ENCODE measurements at places on chromosomes 16 and 17.
A peak's percentile ranks its signal among the peaks of the same experiment; 100 is the strongest.

DNA sequence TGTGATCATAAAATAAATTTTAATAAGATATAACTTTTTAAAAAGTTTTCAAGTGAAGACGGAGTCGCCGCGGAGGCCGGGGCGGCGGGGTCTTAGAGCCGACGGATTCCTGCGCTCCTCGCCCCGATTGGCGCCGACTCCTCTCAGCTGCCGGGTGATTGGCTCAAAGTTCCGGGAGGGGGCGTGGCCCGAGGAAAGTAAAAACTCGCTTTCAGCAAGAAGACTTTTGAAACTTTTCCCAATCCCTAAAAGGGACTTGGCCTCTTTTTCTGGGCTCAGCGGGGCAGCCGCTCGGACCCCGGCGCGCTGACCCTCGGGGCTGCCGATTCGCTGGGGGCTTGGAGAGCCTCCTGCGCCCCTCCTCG is at the start of gene FOXC2:
Gene FOXC2, plus strand, starts transcription at position 229 of the 365 bp plus-strand sequence. CDS start 507 bp downstream, outside the sequence.
- peak; percentile 94 for DNase-seq

- DNase-seq, result no peak
Observed at GRCh38 chr16:84107921-84108320, 8.8 kb downstream of the MBTPS1 start.

DNA sequence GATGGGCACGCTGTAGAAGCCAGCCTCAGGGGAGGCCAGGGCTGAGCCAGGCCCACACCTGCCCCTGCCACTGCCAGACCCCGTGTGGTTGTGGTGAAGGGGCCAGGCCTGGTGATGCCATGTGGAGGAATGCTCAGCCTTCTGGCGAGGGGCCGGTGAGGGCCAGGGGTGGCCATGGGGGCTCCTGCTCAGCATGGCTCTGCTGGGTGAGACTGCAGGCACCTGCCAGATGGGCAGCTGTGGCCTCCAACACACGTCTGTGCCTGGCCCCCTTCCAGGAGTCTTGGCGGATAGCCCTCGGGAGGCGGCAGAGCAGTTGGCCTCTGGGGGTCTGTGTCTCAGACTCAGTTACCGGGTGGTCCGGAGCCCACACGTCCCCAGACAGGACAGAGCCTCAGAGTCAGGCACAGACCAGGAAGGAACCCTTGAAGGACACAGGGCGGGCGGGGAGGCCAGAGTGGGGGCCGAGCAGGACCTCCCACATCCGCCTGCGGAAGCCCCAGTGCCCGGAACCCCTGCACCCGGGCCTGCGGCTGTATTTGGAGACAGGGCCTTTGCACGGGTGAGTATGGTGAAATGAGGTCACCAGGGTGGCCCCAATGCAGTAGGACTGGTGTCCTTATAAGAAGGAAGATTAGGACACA is 22.5 kb upstream of the CHMP6 start:
- peak; percentile 61 for DNase-seq

- no peak for DNase-seq
Observed at GRCh38 chr16:56279132-56279531, 87.8 kb downstream of the GNAO1 start.

GRCh38 chr17:18910881-18911280 is 41.1 kb upstream of the SLC5A10 start:
- DNase-seq, result no peak

DNA sequence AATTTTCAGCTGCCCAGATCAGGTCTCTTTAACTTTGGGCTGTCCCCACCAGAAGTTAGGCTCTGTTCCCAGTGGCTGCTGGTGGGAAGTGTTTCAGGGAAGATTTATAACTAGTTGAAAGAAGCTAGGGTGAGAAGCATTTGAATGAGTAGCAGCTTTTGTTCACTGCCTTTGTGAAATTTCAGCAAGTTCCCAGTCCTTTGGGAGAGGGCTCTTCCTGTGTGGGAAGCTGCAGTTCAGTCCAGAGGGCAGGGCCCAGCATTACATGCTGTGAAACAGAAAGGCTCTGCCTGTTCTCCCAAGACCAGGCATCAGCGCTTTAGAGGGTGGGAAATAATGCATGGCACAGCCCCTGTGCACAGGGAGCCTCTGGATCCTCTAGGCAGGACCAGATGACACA is 17.8 kb downstream of the PROCA1 start:
- no peak for DNase-seq

GRCh38 chr16:57167953-57168352 is 17.9 kb downstream of the PSME3IP1 start:
- no peak for DNase-seq

GRCh38 chr16:3889059-3889458 is 8.5 kb upstream of the CREBBP start:
- no peak for DNase-seq

DNA sequence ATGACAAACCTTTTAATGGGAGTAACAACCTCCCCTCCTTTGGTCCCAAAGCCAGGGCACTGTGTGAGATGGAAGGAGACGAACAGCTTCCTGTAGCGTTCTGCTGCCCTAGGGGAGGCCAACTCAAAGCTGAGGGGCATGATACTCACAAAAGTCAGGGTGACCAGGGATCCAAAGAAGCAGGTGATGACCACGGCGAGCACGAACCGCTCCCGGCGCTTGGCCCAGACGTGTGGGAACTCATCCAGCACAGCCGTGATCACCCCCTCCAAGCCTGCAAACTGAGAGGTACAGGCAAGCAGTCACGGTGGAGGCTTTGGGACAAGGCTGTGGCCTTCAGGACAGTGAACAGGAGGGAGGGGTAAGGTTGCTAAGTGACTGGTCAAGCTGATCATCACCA is 25.1 kb downstream of the SLC6A4 start:
- no peak for DNase-seq

DNA sequence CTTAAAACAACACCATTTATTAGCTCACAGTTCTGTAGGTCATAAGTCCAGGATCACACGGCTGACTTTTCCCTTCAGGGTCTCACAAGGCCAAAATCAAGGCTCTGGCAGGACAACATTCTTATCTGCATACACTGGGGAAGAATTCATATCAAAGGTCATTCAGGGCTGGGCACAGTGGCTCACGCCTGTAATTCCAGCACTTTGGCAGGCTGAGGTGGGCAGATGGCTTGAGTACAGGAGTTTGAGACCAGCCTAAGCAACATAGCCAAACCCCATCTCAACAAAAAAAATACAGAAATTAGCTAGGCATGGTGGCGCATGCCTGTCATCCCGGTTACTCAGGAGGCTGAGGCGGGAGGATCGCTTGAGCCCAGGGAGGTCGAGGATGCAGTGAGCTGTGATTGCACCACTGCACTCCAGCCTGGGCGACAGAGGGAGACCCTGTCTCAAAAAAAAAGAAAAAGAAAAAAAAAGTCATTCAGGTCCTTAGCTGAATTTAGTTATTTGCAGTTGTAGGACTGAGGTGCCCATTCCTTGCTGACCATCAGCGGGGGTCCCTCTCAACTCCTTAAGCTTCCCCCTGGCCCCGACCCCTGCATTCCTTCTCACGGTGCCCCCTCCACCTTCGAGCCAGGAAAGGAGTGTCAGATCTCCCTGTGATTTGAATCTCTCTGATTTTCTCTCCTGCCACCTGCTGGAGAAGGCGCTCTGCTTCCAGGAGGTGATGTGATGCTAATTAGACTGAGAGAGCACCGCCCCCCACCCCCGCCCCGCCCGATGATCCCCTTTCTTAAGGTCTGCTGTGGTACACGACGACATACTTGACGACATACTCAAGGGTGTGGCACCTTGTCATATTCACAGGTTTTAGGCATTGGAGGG is 91.8 kb upstream of the CLEC18A start:
- no peak for DNase-seq
